ENCODE measurements at places on chromosomes 3 and 15.

GRCh38 chr3:78588906-78589621 lies 1178.7 kb downstream of the ROBO1 start:
- DNase-seq: no peak

DNA sequence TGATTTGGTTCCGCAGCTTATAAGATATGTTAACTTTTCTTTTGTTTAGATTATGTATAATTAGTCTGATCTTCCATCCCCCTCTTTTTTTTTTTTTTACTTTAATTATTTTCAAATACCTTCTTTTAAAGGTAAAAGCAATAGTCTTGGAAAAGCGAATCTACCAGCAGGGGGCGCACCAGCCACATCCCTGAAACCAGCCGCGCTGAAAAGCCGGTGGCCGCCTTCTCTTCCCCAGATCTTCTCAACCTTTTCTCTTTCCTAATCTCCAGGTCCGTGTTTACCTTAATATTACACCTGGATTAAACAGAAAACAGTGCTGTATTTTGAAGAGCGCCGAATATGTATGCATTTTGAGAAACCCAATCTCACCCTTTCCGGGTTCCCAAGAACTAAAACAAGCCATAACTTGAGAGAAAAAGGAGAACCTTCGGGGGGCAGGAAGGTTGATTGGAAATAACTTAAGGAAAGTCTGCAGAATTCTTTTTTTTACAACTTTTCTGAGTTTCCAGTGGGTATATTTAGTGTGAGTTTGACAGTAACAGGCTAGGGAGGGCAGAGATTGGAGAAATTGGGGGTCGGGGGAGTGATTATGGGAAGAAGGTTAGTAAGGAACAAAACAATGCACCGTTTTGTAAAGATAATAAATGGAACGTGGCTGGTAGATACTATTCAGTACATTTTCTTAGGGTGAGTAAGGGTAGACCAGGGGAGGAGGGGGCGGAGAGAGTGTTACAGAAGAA lies 2.0 kb upstream of the SOX2 start:
- DNase-seq: peak; percentile 52

DNA sequence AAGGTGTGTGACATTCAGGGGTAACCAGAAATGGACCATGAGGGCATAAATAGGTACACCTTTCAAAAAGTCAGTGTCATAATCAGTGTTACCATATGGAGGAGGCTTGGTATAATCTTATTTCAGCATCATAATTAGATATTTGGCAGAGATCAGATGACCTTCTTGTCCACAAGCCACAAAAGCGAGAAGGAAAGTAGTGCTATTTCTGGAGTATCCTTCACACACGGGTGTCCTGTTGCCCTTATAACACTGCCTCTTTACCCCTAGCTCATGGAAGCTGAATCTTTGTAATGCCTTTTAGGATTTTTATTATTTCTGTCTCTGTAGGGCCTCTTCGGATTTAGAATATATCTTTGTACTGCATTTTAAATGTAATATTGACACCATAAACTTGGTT lies 132.8 kb downstream of the LRIG1 start:
- DNase-seq: no peak

DNA sequence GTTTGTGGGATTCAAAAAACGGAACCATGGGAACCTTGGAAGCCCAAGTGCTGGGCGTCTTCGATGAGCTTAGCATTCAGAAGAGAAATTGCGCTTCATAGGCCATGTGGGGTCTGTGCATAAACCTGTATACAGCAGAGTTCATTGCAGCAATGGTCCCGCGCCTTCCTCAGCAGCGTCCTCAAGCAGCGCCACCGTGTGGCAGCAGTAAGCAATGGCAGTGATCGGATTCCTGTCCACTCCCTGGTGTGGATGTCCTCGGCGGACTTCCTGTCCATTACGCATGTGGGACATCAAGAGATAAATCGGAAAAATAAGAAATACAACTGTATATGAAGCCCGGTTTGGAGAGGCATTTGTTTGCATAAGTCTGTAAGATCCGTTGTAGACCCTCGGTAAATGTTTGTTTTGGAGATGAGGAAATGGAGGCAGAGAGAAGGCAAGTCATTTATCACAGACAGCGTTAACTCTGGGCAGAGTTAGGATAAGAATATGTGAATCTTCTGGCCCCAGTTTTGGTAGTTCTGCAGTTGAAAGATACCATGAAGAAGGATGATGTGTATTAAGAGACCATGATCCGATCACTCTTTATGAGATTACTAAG lies 57.7 kb downstream of the CNTN4 start:
- DNase-seq: no peak

GRCh38 chr15:60264088-60264487 lies 133.7 kb downstream of the ANXA2 start:
- no peak for DNase-seq

DNA sequence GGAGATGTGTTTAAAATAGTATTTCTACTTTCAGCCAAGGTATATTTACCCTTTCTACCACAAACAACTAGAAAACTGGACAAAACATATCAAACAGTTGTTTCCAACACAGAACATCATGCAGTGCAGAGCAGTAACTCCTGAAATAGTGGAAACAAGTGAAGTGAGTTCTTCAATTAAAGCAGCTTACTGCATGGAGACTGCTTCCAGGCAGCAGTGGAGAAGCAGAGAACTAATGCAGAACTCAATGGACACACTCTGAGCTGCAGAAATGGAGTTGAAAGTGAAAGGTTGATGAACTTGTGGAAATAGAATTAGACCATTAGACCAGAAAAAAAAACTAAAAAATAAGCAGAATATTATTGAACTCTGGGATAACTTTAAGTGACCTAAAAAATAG lies 478.9 kb downstream of the CNTN6 start:
- DNase-seq: no peak

GRCh38 chr3:100030346-100030745 lies 84.0 kb downstream of the FILIP1L start:
- no peak for DNase-seq

DNA sequence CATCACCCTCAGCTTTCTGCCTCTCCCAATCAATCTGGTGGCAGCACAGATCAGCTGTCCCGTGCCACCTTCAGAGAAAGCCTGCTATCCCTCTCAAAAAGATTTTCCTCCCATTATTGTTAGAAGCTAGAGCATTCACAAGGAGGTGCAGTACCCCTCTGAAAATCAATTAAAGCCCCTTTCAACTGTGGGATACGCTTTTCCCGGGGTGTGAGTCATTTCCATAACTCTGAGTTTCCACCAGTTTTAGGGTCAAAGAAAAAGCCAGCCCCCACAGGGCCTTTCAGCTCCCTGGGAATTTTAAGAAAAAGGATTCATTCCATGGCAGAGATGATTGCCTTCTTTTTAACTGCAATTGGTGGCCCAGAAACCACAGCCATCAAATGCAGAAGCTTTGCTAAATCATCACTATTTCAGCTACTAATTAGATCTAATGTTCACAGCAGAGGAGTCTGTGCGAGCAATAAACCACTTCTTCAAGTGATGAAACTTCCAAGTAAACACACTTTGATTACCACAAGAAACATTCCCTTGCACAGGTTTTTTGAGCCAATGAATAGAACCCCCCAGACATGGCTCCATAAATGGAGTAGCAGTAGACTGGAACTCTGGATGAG lies 270.0 kb upstream of the TPRG1 start:
- no peak for DNase-seq

- DNase-seq: no peak
Measured at GRCh38 chr3:169658311-169658931, 5.1 kb downstream of the MECOM start.

GRCh38 chr15:60510006-60510405 lies 31.1 kb upstream of the ICE2 start:
- no peak for DNase-seq

GRCh38 chr3:141471160-141471559 lies 15.7 kb upstream of the RASA2 start:
- no peak for DNase-seq

GRCh38 chr15:68433551-68433950 lies 1.6 kb upstream of the ITGA11 start:
- no peak for DNase-seq

DNA sequence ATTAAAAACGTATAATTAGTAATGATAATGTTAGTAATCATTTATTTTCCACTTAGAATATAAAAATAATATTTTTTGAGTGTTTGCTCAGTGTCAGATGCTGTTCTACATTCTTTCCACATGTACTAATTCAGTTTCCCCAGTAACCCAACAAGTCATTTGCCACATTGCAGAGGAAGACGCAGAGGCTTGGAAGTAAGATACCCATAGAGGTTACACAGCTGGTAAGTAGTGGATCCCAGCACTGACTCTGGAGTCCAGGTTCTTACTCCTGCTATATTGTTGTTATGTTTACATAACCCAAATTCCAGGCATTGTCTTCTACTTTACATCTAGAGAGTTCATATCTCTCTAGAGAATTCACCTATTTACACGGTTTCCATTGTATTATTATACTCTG lies 48.2 kb upstream of the MYO5C start:
- DNase-seq: no peak

DNA sequence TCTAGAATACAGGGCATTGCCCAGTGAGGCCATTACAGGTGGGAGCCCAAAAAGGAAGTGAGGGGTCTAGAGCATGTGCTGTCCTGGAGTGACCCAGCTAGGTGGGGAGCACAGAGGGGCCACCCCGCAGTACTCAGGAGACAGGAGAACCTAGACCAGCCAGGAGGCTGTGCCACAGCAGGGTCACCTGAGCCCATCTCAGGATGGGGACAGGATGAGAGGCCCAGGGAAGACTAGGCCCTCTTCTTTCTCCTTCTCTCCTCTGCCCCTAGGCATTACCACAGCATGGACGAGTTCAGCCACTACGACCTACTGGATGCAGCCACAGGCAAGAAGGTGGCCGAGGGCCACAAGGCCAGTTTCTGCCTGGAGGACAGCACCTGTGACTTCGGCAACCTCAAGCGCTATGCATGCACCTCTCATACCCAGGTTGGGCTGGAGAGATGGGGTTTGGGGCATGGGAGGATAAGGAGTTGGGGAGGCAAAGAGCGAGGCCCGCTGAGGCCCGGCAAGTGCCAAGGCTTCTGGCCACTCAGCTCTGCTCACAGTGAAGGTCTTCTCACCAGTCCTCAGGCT lies 20.6 kb downstream of the LOXL1 start:
- no peak for DNase-seq

GRCh38 chr3:194579091-194579606 lies 54.1 kb downstream of the TMEM44 start:
- no peak for DNase-seq

DNA sequence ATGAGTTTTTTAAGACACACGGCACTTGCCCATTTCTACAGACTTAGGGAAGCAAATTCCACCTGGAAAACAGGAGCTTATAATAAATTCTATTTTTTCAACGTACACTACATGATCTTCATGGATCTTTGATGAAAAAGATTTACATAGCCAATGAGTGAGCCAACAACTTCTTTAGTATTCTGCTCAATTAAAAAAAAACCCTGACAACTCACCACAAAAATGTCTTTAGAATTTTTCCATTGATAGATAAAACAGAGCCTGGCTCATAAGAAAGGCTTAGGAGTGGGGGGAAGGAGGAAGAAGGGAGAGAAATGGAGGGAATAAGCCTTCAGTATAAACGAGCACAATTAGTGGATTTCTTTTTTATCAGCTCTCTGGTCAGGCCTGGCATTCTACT lies 126.7 kb downstream of the ATP10A start:
- no peak for DNase-seq

DNA sequence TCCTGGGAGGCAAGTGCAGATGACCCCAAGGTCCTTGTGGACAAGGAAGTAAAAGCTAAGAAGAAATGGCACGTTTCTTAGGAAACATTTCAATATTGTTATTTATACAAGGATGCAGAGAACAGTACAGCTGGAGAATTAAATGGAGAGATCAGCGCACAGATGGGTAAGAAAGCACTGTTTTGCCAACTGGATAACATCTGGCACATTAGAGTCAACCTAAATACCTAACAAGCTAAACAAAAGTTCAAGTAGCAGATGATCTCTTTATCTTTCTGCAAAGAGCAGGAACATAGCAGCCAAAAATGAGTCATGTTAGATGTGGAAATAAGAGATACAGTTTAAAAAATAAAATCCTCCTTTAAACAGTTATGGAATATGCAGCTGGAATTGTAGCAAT lies 15.7 kb upstream of the DPPA4 start:
- no peak for DNase-seq

- no peak for DNase-seq
Measured at GRCh38 chr15:71252044-71252739, 136.9 kb downstream of the THSD4 start.

DNA sequence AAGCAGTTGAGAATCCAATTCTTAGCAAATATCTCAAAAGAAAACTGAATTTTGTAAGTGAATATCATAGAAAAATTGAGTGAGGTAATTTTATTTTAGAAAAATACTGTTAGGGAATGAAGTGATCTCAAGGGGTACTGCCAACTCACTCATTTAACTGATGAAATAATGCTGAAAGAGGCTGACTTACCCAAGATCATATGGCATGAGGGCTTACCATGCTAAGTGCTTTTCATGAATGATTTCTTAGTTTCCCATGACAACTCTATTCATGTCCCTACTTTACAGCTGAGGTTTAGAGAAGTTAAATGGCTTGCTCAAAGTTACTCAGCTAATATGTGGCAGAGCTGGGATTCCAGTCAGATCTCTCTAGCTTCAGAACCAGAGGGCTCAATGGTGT lies 30.6 kb downstream of the CCDC14 start:
- no peak for DNase-seq

GRCh38 chr3:170196833-170197232 lies 15.3 kb upstream of the PHC3 start:
- DNase-seq: no peak

GRCh38 chr3:56157693-56158362 lies 310.4 kb downstream of the ERC2 start:
- DNase-seq: no peak

DNA sequence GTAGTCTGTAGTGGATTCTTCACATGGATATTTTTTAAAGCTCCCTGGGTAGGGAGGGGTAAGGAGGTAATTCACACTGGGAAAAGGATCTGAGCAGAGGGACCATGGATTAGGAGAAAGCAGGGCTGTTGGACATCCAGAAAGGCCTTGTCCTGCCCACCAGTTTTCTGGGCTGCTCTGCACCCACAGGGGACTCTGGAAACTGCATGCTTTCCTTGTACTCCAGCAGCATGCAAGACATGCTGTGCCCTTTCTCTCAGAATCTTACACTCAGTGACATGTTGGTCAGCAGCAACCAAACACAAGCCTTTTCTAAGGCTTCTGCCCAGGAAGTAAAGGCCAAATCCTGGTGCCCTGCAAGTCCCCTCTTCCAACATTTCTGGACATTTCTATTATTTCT lies 2.5 kb upstream of the FBN1 start:
- DNase-seq: no peak

- DNase-seq: no peak
Measured at GRCh38 chr15:39115379-39116057, 465.4 kb upstream of the THBS1 start.

- DNase-seq: no peak
Measured at GRCh38 chr3:72571638-72572114, 276.6 kb downstream of the SHQ1 start.

DNA sequence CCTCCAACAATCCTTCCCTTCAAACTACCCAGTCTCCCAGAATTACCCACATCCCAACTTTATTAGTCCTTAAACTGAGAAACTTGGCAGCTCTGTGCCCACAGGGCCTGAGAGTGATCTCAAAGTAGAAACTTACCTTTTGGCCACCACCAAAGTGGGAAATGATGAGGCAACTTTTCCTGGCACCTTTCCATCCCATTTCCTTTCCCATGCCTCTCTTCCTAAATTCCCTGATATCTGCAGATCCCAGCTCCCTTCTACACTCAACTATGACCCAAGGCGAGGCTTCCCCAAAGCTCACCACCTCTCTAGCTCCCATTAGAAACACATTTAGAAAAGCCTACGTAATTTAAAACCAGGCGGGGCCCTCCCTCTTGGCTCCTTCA lies 271.9 kb downstream of the FOXP1 start:
- no peak for DNase-seq

- DNase-seq: no peak
Measured at GRCh38 chr3:127226946-127227842, 34.3 kb downstream of the PRR23E start.

Measured in activated T-cell treated with anti-CD3 and anti-CD28 coated beads for 1 hour (primary cell).